Spleen (tissue), 13 donors: ENCODE measurements at places on chromosomes 1 and 21. TPM values are rescaled to one million over a fixed set of nuclear protein-coding genes. Genes with fewer than 3 reads are reported as not detected.

DNA sequence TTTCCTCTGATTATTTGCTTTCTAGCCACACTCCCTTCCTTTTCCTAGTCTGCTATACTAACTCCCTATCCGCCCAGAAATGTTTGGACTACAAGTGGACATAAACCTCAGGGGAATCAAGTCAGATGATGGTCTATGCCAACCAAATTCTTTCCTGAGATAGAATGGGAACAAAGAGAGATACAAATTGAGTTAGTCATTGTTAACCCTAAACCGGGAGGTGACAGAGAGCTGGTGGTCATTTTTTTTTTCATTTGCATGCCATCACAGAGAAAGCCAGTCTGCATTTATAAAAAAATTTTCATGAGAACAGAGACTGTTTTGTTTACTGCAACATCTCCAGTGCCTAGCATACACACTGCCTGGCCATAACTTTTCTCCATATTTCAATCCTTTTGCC is 35.0 kb downstream of the MYSM1 start:
- no peak for DNase-seq

DNA sequence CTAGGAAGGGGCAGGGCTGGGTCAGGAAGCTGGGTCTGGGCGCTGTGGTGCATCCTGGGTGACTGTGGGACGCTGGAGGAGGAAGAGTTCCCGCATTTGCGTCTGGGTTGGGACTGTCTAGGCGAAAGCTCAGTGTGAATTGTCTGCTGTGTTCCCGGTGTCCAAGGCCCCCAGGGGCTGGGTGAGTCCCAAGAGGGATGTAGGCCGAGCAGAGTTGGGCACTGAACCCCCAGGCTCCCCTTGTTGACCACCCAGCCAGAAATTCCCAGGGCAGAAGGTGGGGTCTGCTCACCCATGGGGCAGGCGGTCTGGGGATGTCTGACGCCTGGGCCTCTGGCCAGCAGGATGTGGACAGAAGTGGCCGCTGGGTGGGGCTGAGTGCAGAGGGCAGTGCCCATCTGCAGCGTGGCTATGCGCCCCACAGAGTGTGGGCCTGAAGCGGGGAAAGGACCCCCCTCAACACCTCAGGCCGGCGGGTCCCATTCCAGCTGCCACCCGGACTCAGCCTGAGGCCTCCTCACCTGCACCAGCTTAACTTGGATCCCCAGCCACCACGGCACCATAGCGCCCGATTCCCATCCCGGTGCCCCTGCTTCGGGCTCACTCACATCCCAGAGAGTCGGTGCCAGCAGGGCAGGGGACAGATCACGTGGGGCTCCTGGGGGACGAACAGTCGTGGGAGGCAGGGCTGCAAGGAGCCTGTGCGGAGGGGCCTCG is 37.0 kb upstream of the POFUT2 start:
- DNase-seq: peak; percentile 77

- peak; percentile 42 for DNase-seq
Observed at GRCh38 chr1:203185585-203185984, 919 bp downstream of the CHI3L1 start.

GRCh38 chr1:186183970-186184628 is 191.0 kb downstream of the TPR start:
- DNase-seq: no peak

DNA sequence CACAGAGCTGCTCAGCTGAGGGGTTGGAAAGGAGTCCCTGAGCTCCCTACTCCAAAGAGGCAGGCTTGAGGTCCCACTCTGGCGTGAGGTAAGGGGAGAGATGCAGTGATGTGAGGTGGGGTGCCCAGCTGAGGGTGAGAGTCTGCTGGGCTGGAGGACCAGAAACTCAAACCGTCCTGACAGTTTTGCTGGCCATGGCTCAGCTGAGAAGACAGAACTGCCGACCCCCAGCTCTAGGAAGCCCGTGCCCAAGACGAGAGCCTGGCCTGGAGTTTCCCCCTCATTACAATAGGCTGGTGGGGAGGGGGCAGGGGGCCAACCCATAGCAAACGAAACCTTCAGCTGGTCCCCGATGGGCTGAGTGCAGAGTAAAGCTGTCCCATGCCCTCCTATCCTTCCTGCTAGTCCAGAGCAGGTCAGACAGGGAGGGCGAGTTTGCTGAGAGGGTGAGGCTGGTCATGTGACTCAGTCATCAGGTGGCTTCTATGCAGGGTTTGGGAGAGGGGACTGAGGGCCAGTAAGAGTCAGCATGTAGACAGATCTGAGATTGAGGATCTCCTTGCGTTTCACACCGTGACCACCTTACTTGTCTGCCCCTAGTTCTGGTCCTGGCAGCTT is 129.3 kb downstream of the PRDM2 start:
- no peak for DNase-seq

- no peak for DNase-seq
Observed at GRCh38 chr1:167293057-167293456, 72.4 kb downstream of the POU2F1 start.

GRCh38 chr1:165152727-165153126 is 203.8 kb downstream of the LMX1A start:
- no peak for DNase-seq

DNA sequence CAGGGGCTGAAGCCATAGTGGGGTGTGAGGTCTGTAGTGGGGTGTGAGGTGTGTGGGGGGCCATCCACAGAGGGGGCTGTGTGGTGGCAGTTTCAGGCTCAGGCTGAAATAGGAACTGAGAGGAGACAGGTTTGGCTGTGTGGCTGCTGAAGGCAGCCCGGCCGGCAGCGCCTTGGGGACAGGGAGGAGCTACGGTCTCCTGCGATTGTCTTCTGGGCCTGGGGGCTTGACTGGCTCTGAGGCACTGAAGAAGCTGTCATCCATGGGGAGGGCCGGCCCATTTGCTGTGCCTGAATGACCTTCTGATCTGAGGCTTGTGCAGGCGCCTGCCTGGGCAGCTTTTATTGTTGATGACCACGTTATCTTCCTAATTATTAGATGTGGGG is 10.0 kb upstream of the TTC34 start:
- DNase-seq: no peak

- peak; percentile 70 for DNase-seq
Observed at GRCh38 chr21:45011911-45012661, 62.3 kb upstream of the ADARB1 start.

GRCh38 chr1:112431038-112431437 is 35.0 kb downstream of the CTTNBP2NL start:
- no peak for DNase-seq

DNA sequence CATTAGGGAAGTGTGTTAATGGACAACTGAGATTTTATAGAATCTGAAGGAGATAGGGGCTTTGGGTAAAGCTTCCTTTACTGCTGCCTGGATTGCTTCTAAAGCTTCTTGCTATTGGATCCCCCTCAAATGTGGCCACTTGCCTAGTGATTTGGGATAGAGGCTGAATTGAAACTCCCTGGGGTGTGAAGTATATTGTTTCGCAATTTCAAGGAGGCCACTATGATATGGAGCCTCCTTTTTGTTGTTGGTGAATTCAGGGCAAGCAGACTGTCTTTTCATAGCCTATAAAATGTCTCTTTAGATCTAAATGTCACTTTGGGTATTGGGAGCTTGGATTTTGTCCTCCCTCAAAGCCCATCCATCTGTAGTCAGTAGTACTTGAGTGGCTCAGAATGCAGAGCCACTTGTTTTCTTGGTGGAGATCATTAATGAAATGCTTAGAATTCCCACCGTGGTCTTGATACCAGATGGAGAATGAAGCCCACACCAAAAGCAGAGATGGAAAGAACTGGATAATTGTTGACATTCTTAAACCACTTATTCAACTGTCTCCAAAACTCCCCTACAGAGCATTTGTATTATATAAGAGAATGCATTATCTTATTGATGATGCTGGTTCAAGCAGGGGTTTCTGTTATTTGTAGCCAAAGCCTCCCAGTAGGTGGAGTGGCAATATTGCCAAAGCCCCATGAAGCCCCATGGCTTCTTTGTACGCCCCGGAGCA is 144.3 kb upstream of the KCNE2 start:
- no peak for DNase-seq

DNA sequence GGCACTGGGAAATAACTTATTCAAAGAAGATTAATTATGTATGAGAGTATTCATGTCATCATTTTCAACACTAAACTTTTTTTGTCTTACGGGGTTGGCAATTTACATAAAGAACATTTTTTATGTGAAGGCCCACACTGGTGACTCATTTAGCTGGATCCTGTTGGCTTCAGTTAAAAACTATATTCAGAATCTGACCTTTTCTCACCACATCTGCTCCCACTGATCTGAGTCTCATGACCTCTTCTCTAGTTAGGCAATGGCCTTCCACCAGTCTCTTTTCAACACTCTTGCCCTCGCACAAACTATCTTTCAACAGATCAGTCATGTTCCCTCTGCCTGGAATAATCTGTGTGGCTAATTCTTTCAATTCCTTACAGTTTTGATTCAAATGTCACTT is 53.4 kb downstream of the TMPRSS15 start:
- no peak for DNase-seq

DNA sequence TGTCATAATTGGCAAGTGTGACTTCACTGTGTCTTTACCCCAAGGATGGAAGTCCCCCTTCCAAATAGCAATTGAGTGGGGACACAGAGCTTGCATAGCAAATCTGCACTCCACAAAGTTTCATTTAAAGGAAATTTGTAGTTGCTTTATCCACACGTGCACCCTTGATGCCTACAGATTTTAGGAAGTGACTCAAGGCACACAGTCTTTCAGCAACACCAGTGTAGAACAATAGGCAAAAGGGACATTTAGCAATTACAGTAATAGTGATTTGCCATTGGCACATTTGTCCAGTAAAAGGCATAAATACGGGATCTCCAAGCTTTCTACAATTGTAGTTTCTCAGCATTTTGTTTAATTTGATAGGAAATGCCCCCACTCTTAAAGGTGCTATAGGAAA is 43.4 kb upstream of the KAZN start:
- no peak for DNase-seq

GRCh38 chr1:8415526-8416278 is 97.8 kb downstream of the SLC45A1 start:
- no peak for DNase-seq

DNA sequence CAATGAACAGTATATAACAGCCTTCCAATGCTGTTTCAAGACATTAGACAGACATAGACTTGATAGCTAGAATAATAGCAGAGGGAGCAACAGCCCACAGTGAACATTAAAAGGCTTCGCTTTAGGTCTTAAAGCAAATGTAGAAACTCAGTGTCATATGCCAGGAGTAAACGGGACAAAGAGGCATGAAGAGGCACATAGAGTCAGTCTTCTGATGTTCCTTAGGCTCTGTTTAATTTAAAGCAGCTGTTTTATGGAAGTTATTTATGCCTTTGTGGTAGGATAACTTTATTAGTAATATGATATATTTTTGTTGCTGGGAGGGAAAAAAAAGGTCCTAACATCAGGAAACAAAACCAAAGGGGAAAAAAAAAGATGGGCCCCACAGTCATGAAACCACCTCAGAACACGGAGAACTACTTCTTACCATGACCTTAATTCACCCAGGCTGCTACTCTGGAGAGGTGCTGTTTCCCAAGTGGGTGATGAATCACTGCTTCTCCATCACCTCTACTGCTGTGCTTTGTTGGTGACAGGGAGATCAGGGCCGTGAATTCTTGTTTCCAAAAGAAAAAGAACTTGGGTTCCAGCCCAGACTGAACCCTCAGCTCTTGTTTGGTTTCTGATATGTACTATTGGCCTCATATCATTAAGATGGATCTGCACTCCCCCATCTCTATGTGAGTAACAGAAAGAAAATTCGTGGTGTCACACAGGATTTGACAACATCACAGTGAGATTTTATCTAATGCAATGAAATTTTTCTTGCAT is 616.9 kb downstream of the KIF26B start:
- no peak for DNase-seq

DNA sequence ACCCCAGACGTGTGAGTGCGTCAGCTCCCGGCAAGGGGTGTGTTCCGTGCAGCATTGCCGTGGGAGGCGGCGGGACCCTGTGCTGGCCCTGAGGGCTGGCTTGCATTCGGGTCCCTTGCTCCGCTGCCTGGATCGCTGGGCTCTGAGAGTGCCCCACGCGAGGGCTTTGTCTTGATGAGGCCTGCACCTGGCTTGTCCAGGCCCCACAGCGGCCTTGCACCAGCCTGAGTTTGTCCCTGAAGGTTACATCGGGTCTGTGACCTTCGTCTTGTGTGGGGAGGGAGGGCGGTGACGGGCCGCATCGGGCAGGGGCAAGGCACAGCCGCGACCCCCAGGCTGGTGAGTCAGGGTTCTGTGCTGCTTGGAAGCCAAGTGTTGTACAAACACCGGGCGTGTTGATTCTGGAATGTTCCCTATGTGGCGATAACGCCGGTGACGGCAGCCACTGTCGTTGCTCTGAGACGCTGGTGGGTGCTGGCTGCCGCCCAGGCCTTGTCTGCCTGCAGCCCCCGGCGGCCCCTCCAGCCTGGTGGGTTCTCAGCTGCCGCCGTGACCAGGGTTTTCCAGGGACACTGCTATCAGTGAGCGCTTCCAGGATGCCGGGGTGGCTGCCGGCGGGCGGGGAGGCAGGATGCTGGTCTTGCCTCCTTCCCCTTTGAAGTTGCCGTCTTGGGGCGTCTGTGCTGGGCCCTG is 42.9 kb downstream of the SLX9 start:
- DNase-seq: peak; percentile 72

DNA sequence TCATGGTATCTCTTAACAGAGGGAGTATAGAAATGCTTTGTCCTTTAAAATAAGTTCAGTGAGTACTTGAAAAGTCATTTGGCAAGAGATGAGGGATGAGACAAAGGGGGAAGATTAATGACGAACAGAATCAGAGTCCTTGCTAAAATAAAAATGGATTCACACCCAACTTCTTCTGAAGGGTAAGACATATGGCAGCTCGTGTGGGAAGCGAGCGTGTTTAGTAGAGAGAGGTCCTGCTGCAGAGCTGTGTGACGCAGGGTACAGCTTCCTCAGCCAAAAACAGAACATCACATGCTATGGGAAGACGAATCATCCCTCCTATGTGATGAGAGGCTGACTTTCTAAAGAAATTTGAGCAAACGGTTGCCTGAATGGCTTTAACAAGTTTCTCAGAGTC is 158.5 kb upstream of the LMO4 start:
- no peak for DNase-seq

- DNase-seq: no peak
Observed at GRCh38 chr1:179038528-179039281, 13.0 kb downstream of the FAM20B start.

- no peak for DNase-seq
Observed at GRCh38 chr1:66335125-66335524, 198.8 kb upstream of the SGIP1 start.

DNA sequence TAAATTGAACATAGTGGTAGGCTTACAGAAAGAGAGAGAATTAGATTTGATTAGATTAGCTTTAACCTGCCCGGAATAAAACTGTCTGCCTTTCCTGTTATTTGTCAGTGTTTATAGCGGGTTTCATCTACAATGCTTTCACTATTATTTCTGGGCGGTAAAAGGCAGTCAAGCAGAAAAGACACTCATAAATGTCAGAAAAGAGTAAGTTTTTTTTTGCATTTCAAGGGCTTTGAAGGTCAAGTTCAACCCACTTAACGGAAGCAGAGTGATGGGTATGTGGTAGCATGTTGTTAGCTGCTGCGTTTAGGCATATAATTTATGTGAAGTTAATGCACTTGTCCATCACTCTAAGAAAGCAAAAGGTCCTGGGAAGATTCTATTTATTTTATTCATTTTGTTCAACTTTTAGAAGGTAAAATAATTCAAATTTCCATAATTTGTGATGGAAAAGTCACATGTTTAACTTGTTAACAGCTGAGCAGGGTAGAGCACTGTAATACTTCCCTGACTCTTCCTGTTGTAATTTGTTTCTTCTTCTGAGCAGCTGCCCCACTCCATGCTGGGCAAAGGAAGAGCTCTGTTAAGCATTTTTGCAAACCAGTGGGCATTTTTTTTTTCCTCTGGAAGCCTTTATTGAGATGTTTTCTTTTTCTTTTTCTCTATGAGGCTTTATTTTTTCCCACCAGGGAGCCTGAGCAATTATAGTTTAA is 220.1 kb downstream of the ST6GALNAC3 start:
- no peak for DNase-seq

The TNFRSF4 gene
- 14.7 TPM for polyA plus RNA-seq

The CD1C gene
- polyA plus RNA-seq: 85.3 TPM

The DCDC2B gene
- polyA plus RNA-seq: 0.03 TPM

The ENO1 gene
- polyA plus RNA-seq: 357 TPM

The REN gene
- not detected for polyA plus RNA-seq
